ENCODE measurements at places on chromosomes 5 and 9.
A peak's percentile ranks its signal among the peaks of the same experiment; 100 is the strongest.

- no peak for DNase-seq
Measured at GRCh38 chr5:64831996-64832395, 63.3 kb downstream of the CWC27 start.

DNA sequence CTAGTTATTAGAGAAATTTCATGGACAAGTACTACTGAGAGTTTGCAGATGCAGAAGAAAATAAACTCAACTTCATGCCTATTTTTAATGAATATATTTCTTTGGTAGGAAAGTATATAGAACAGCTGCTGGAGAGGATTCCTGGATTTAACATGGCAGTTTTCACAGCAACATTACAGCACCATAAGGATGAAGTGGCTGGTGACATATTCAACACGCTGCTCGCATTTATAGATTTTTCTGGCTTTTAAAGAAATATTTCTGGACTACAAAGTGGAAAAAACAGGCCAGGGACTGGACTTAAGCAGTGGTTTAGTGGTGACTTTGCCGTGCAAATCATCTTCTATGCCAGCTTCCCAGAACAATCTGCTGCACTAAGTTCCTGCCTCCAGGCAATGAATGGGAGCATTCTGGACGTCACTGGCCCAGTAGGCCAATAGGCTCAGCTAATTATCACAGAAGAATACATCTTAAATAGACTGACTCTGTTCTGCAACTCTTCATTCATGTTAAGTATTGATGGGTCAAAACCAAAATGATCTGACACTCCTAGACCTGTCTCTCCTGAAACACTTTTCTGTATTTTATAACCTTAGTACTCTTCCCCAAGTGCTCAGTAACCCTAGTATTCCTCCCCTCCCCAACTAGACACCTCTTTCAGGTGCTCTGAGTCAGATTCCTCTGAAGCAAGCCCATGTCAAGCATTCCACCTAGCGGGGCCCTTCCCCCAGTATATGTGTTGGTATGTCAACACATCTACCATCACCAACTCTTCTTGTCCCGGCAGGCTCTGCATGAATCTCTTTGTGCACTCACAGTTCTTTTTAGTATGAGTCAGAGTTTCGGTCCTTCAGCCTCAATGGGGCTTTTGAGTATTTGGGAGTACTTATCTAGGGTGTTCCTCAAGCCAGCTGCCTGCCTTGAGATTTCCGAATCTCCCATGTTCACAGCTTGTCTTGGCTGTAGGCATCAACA, 625.5 kb downstream of the CHSY3 start:
- DNase-seq, result no peak

DNA sequence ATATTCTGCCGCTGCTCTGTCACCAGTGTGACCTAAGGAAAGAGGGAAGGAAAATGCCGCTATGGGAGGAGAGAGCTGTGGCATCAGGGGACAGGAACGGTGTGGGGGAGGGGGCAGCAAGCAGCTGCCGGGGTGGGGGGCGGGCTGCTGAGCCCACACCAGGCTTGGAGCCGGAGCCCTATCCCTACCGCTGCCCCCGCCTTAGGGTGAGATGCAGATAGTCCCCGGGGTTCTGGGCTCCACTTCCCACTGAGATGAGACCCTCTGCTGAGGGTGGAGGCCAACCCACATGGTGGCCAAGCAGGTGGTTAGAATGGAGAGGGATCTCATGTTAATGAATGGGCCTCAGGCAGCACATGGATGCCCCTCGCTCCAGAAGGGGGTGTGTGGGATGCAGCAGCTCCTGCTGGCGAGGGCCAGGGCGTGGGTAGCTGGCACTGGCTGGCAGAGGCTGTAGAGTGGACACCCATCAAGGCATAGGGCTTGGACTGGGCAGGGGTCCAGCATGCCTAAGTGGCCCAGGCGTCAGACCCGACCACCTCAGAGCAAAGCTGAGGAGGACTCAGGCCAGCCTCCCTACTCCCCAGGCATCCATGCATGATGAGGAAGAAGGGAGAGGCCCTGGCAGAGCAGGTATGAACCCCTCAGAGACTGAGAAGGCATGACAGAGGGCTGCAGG, 131.5 kb downstream of the ZNF354C start:
- DNase-seq, result no peak

- DNase-seq, result peak; percentile 78
Measured at GRCh38 chr5:57383093-57383861, 99.3 kb downstream of the ACTBL2 start.

GRCh38 chr5:134209477-134210245, 16.2 kb downstream of the PPP2CA start:
- DNase-seq, result no peak

DNA sequence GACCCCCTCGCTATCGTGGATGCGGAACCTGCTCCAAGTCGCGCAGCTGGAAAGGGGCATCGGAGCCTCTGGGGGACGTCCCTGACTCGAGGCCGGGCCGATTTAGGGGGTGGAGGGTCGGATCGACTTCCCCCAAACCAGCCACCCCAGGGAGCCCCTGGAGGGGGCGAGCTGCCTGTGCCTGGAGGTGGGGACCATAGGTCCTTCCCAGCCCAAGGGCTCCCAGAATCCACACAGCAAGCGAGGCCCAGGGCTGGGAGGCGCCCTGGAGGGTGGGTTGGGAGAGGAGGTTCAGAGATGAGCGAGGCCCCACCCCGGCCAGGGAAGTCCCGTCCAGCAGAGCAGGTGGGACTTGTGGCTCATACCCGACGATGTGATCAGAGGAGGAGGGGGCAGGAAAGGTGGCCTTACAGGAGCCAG, 147.6 kb downstream of the GAPVD1 start:
- DNase-seq, result peak; percentile 17

- no peak for DNase-seq
Measured at GRCh38 chr5:14228219-14228618, 85.1 kb downstream of the TRIO start.

- DNase-seq, result no peak
Measured at GRCh38 chr9:105114318-105114717, 130.1 kb upstream of the SLC44A1 start.

DNA sequence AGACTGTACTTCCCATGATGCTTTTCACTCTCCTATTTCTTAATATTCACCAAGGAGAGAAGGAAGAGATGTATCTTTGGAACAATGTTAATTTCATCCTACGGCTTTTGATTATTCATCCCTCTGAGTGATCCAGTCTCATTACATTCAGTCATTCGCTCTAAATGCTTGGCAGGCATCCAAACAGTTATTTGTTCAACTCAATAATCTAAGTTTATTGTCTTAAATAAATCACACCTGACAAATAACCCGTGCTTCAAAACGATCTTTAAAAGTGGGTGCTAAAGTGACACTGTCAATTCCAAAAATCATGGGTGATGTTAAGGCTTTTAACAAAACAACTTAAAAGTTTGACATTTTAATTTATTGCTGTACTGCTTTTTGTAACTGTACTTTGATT, 233.1 kb downstream of the RASEF start:
- DNase-seq, result no peak

DNA sequence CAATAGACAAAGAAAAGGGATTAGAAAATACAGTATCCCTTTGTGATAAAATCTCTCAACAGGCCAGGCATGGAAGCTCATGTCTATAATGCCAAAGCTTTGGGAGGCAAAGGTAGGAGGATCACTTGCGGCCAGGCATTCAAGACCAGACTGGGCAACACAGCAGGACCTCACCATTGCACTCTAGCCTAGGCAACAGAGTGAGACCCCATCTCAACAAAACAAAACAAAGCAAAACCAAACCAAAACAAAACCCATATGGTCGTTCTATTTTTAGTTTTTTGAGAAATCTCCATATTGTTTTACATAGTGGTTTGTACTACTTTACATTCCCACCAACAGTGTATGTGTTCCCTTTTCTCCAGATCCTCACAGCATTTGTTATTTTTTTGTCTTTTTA, 193.0 kb downstream of the KIAA0825 start:
- DNase-seq, result no peak

DNA sequence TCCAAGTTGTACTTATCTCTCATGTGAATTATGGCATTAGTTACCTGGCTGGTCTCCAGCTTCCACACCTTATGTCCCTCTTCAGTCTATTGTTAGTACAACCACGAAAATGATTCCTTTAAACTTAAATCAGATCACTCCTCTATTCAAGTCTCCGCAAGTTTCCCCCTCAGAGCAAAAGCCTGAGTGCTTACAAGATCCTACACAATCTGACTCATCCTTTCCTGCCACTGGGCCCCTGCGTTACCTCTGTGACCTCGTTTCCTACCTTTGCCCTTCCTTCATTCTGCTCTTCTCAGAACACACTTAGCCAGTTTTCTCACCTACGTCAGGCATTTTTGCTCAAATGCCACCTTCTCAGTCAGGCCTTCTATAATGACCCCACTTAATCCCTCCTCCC, 45.1 kb upstream of the GLIS3 start:
- no peak for DNase-seq

GRCh38 chr5:26666371-26666770, 372.0 kb downstream of the CDH9 start:
- no peak for DNase-seq

DNA sequence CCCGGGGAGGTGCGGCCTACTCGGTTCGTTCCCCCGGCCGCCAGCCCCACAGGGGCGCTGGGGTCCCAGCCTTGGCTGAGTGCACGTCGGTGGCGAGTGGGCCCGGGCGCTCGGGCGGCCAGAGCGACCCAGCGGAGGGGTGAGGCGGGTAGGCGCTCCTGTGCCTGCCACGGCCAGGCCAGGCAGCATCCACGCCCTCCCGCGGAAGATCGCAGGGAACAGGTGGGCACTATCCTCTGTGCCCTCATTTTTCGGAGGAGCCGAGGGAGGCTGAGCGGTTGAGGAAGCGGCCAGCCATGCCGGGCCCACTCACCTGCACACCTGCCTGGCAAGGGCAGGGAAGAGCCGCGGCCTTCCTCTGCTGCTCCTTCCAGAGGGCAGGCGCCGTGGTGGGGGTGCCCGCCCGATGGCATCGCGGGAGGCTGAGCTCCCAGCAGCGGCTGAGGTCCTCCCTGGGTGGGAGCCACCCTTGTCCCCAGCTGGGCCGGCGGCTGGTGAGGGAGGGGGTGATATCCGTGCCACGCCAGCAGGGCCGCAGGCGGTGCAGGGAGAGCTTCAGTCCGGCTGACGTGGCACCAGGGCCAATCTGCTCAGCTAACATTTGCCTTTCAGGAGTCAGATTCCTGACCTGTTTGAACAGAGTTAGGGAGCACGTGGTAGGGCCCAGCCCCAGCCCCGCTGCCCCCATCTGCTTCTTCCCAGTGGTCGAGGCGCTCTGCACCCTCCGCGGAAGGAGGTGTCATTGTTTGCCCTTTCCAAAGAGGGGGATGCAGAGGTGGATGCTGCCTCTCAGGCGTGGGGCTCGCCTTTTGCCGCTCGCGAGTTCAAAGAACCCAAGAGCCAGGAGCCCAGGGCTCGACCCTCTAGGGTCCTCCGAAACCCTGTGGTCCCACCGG, 1.6 kb upstream of the SEC16A start:
- peak; percentile 23 for DNase-seq

DNA sequence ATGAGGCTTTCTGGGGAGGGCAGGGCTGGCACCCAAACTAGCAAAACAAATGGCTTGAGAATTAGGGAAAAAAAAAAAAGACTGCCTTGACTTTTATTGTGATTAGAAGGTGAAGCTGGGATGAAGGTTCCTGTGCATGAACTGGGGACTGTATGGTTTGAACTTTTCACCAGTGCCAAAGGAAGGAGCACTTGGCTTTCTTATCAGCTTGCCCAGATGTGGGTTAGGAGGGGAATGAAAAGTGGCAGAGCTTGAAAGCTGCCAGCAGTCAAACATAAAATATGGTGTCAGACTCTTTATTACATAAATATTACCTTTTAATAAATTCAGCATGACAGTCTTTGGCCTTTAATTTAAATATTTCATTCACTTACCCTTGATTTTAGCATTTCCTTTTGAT, 182.5 kb downstream of the PSAT1 start:
- no peak for DNase-seq

GRCh38 chr5:164672931-164673694, 1167.7 kb downstream of the MAT2B start:
- DNase-seq, result peak; percentile 41

Measured in NCI-H460 (cell line).